Common myeloid progenitor, CD34-positive (primary cell): ENCODE measurements at places on chromosomes 16 and 17.

- H3K27me3 ChIP-seq = no peaks in the 10 kb centered on the region
- no peaks in the 10 kb centered on the region for H3K4me1 ChIP-seq
- H3K27ac ChIP-seq = no peak overlapping the region
- no peaks in the 10 kb centered on the region for H3K36me3 ChIP-seq
- no peak overlapping the region for H3K4me3 ChIP-seq
These were observed 43.5 kb upstream of the ADCY9 start for GRCh38 chr16:4159726-4160125.

DNA sequence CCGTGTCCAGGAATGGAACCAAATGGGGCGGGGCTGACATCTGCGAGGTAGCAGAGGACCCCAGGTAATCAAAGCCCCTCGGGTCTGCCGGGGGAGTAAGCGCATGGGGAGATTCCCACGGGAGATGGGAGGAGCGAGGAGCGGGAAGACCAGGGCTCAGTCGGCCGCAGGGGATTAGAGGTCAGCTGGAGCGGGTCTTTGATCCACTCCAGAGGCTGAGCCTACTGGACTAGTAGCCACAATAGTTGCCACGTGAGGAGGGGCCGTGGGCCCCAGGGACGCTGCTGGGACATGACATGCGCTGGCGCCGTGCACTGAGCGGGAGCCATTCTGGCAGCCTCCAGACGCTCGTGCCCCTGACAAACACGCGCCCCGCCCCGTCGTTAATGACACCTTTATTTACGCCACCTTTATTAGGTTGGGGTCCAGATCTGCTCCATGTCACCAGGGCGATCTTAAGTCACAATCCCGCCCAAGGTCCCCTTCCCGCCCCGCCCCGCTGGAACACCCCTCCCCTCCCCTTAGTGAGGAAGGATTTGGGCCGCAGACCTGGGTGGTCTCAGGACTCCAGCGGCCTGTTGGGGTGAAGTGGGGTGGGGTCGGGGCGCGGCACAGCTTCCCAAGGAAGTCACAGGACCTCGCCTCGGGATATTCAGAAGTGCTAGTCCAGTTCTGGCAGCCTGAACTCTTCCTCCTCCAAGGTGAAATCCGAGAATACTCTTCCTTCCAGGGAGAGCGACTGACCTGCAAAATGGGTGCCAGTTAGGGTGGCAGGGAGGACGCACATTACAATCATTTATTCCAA lies 15.0 kb downstream of the PPY start:
- peaks cover 18% of the 10 kb centered on the region for H3K4me1 ChIP-seq
- H3K27me3 ChIP-seq = peaks cover 17% of the 10 kb centered on the region
- DNase-seq = peak; percentile 42
- H3K36me3 ChIP-seq = no peaks in the 10 kb centered on the region

- no peak for DNase-seq
- H3K27ac ChIP-seq = no peak overlapping the region
- H3K36me3 ChIP-seq = peaks cover 8% of the 10 kb centered on the region
These were observed 18.2 kb downstream of the GALNS start for GRCh38 chr16:88838566-88838965.

GRCh38 chr17:29667969-29668368 lies 45.3 kb upstream of the CORO6 start:
- no peak for DNase-seq
- H3K4me3 ChIP-seq = no peak overlapping the region

DNA sequence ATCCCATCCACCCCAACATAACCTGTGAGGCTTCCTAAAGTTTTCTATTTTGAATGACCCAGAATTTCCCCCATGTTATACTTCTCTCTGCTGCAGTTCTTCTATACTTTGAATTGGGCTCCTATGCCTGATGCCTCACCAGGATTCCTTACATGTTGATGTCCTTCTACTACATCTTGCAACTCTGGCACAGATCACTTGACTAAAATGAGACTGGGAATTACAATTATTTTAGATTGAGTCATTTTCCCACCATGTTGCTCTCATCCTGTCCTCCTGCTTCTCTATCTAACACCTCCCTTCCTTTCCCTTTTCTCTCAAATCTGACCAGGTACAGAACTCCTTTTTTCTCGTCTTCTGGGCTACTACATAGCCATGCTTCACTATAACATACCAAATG lies 314.0 kb upstream of the KCNJ16 start:
- no peak overlapping the region for H3K27ac ChIP-seq
- H3K4me1 ChIP-seq = no peaks in the 10 kb centered on the region
- H3K4me3 ChIP-seq = no peak overlapping the region
- H3K27me3 ChIP-seq = no peaks in the 10 kb centered on the region

DNA sequence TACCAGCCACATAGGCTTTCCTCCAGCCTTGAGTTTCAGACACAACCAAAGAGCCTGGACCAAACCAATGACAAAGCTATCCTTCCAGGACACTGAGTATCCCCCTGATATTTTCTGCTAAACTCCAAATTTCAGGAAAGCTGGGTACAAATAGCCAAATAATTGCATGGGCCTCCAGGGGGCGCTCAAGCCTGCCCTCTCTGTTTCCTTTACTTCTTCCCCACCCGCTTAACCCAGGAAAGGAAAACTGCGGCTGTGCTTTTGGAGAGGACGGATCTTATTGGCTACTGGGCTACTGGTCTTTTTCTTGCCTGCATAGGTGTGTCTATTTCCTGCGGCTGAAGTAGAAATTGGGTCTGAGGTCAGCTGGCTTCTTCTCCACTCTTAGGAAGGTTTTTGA lies 30.1 kb downstream of the GNGT2 start:
- no peak overlapping the region for H3K4me3 ChIP-seq
- H3K4me1 ChIP-seq = no peaks in the 10 kb centered on the region
- no peaks in the 10 kb centered on the region for H3K36me3 ChIP-seq
- no peak overlapping the region for H3K27ac ChIP-seq

- H3K4me1 ChIP-seq = no peaks in the 10 kb centered on the region
- no peak overlapping the region for H3K4me3 ChIP-seq
- DNase-seq = no peak
These were observed 12.1 kb downstream of the GLP2R start for GRCh38 chr17:9837551-9838471.

- peaks cover 11% of the 10 kb centered on the region for H3K4me1 ChIP-seq
- no peak overlapping the region for H3K4me3 ChIP-seq
- no peak overlapping the region for H3K27ac ChIP-seq
- H3K36me3 ChIP-seq = no peaks in the 10 kb centered on the region
These were observed 61.7 kb upstream of the LYRM9 start for GRCh38 chr17:27954548-27955495.

- H3K4me1 ChIP-seq = peaks cover 3% of the 10 kb centered on the region
- H3K4me3 ChIP-seq = no peak overlapping the region
- H3K27me3 ChIP-seq = no peaks in the 10 kb centered on the region
These were observed 7.9 kb downstream of the KCTD5 start for GRCh38 chr16:2689968-2690801.

GRCh38 chr16:56625140-56625942 lies at the start of gene MT1E:
TSS of gene MT1E (plus strand) at chr16:56625781. CDS start at chr16:56625852, 71 bp downstream.
- no peak within 1 kb of the TSS for H3K27ac ChIP-seq
- no peak within 1 kb of the TSS for H3K4me3 ChIP-seq
- peak; percentile 77 for DNase-seq
- H3K4me1 ChIP-seq = peaks cover 14% of the 10 kb centered on the region
- no peaks in the 10 kb centered on the region for H3K36me3 ChIP-seq

DNA sequence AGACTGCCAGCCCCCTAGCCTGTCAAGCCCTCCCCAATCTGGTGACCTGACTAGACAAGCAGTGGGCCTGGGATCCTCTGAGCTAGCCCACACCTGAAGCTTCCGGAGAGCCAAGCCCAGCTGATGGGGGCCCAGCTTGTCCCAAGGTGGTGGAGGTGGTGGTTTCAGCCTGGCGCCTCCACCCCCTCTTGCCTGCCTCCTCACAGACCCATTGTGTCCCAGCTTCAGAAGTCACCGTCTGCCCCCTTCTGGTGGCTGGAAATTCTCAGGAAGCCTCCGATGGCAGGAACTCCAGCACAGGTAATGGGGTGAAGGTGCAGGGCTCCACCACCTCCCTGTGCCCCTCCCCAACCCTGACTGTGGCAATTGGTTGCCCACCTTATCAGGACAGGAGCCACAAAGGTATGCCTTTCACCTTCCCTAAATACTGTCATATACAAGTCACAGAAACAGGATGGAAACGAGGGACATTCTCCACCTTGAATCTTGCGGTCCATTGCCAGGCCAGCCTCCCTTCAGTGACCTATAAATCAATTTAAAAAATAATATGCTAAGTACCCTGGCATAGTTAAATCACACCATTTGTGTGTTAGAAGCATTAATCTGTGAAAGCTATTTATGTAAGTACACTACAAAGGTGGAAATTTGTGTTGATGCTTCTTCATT lies 66.0 kb upstream of the ZNF423 start:
- H3K27ac ChIP-seq = no peak overlapping the region
- H3K4me1 ChIP-seq = no peaks in the 10 kb centered on the region
- peak; percentile 78 for DNase-seq
- no peaks in the 10 kb centered on the region for H3K27me3 ChIP-seq

DNA sequence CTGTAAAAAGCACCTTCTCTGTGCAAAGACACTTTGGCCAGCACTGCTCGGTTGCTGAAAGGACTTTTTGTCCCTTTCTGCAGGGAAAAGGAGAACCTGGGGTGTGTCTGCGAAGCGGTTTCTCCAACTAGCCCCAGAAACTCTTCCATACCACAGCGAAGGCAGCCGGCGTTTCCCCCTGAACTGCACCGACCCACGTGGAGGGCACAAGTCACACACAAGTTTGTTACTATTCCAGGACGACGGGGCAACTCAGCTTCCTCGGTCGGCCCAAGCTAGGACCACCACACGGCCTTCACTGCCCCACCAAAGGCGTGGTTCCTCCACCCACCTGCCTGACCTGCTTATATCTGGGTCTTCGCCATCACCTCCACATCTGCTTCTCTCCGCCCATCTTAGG lies 1.9 kb downstream of the RTN4RL1 start:
- no peaks in the 10 kb centered on the region for H3K36me3 ChIP-seq
- peaks cover 9% of the 10 kb centered on the region for H3K27me3 ChIP-seq
- no peak for DNase-seq
- H3K27ac ChIP-seq = no peak overlapping the region
- peaks cover 50% of the 10 kb centered on the region for H3K4me1 ChIP-seq

- no peak overlapping the region for H3K4me3 ChIP-seq
- H3K27me3 ChIP-seq = no peaks in the 10 kb centered on the region
- no peak for DNase-seq
- H3K4me1 ChIP-seq = no peaks in the 10 kb centered on the region
These were observed 164.6 kb downstream of the CPPED1 start for GRCh38 chr16:12639044-12639443.

DNA sequence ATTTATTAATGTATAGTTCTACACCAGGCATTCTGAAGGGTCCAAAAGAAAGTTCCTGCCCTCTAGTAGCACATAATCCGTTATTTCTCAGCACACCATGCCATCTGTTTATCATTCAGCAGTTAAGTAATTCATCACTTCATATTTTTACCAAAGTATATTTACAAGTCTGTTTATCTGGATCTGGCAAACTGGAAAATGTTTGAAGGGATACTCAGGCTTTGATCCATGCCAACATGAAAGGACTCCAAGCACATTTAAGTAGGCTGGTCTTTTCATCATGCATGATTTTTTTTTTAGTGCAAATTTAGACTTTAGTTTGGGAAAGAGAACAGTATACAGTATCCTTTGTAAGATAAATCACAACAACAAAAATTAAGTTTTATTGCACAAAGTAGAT lies 4.1 kb upstream of the VPS4A start:
- H3K36me3 ChIP-seq = no peaks in the 10 kb centered on the region
- peaks cover 12% of the 10 kb centered on the region for H3K4me1 ChIP-seq
- no peaks in the 10 kb centered on the region for H3K27me3 ChIP-seq
- H3K4me3 ChIP-seq = no peak overlapping the region
- no peak for DNase-seq

GRCh38 chr17:54770836-54771235 lies 129.8 kb upstream of the TOM1L1 start:
- H3K27ac ChIP-seq = no peak overlapping the region
- no peaks in the 10 kb centered on the region for H3K4me1 ChIP-seq
- no peaks in the 10 kb centered on the region for H3K27me3 ChIP-seq
- H3K36me3 ChIP-seq = no peaks in the 10 kb centered on the region

DNA sequence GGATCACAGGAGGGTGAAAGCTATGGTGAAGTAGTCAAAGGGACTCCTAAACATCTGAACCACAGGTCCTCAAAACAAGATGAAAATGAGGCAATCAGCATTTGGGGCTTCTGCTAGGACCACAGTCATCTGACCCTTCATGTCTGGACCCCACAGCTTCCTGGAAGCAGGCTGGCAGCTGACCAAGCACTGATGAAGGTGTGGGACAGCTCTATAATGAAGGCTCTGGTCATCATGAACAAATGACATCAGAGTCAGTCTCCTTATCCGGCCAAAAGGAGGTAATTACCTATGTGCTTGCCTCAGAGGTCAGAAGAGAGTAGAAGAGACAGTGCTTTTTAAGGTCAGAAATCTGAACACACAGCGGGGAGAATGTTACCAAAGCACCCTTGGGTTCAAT lies 101.2 kb upstream of the GNAO1 start:
- no peaks in the 10 kb centered on the region for H3K36me3 ChIP-seq
- H3K4me1 ChIP-seq = no peaks in the 10 kb centered on the region
- DNase-seq = no peak
- H3K27ac ChIP-seq = no peak overlapping the region

DNA sequence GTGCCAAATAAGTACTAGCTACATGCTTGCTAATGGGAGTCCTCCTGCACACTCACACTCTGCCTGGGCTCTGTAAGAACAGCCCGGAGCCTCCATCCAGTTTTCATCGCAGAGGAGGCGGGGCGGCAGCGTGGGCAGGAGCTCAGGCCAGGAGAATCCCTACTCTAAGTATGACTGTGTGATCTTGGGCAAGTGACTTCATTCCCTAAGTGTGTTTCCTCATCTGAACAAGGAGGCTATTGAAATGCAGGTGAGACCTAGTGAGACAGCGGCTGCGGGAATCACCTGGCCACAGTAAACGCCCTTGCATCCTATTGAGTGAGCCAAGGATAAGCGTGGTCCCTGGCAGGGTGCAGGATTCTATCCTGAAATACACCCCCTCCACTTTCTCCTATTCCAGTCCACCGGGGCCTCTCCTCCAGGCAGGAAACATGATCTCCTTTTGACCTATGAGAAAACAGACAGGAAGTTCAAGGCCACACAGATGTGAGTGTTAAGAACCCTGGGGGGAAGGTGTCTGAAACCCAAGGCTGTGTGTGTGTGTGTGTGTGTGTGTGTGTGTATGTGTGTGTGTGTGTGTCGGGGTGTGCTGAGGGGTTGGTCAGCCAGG lies 5.2 kb upstream of the RAI1 start:
- H3K36me3 ChIP-seq = no peaks in the 10 kb centered on the region
- no peak overlapping the region for H3K27ac ChIP-seq
- no peak overlapping the region for H3K4me3 ChIP-seq
- H3K4me1 ChIP-seq = peaks cover 4% of the 10 kb centered on the region

GRCh38 chr17:5509482-5509881 lies 23.1 kb downstream of the MIS12 start:
- peaks cover 2% of the 10 kb centered on the region for H3K36me3 ChIP-seq
- H3K27me3 ChIP-seq = no peaks in the 10 kb centered on the region
- no peak overlapping the region for H3K4me3 ChIP-seq
- H3K4me1 ChIP-seq = no peaks in the 10 kb centered on the region
- H3K27ac ChIP-seq = no peak overlapping the region
- DNase-seq = no peak

DNA sequence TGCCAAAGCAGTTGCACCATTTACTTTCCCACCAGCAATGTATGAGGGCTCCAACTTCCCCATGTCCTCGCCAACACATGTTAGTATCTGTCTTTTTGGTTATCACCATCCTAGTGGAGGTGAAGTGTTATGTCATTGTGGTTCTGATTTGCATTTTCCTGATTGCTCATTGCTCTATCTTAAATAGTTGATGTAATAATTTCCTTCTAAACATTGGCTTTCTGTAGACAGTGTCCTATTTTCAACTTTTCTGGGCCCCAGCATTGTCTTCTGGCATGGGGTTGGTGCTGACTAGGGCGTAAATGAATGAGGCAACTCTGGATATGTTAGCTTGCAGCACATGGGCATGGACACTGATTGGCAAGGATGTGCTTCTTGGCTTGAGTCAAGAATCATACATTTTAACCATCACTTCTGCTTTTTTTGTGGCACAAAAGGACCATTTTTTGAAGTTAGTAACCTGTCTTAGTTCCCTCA lies 25.1 kb downstream of the PLCG2 start:
- H3K36me3 ChIP-seq = no peaks in the 10 kb centered on the region
- H3K4me1 ChIP-seq = peaks cover 1% of the 10 kb centered on the region
- H3K27me3 ChIP-seq = no peaks in the 10 kb centered on the region
